ENCODE measurements at places on chromosomes 3 and 15.

GRCh38 chr15:38651328-38652038, 86.9 kb upstream of the RASGRP1 start:
- no peaks in the 10 kb centered on the region for H3K4me1 ChIP-seq
- DNase-seq: no peak
- no peaks in the 10 kb centered on the region for H3K36me3 ChIP-seq
- no peak overlapping the region for H3K4me3 ChIP-seq
- no peak overlapping the region for H3K27ac ChIP-seq
- peaks cover 66% of the 10 kb centered on the region for H3K27me3 ChIP-seq

GRCh38 chr3:184872200-184872599, 60.2 kb downstream of the VPS8 start:
- H3K4me3 ChIP-seq: no peak overlapping the region
- H3K36me3 ChIP-seq: peaks cover 11% of the 10 kb centered on the region
- DNase-seq: no peak
- H3K4me1 ChIP-seq: no peaks in the 10 kb centered on the region
- no peak overlapping the region for H3K27ac ChIP-seq
- no peaks in the 10 kb centered on the region for H3K27me3 ChIP-seq

- peaks cover 28% of the 10 kb centered on the region for H3K36me3 ChIP-seq
- no peak overlapping the region for H3K27ac ChIP-seq
- DNase-seq: no peak
- H3K27me3 ChIP-seq: no peaks in the 10 kb centered on the region
Observed at GRCh38 chr15:29743475-29743874, 78.8 kb downstream of the TJP1 start.

- H3K27ac ChIP-seq: no peak overlapping the region
- H3K36me3 ChIP-seq: no peaks in the 10 kb centered on the region
- no peak for DNase-seq
- H3K4me1 ChIP-seq: no peaks in the 10 kb centered on the region
- H3K4me3 ChIP-seq: no peak overlapping the region
Observed at GRCh38 chr3:141346007-141346406, 22.3 kb upstream of the ZBTB38 start.

DNA sequence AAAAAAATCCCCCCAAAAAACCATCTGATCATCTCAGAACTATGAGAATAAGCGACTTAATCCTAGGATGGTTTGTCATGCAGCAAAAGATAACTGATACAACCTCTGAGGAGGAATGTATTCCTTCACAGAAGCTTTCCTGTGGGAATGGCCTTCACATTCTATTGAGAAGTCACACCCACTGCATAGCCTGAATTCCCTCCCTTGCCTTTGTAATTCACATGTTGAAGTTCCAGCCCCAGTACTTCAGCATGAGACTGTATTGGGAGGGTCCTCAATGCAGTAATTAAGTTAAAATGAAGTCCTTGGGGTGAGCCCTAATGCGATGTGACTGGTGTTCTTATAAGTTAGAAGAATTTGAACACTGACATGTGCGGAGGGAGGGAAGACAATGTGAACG, 395.2 kb downstream of the TUSC7 start:
- no peaks in the 10 kb centered on the region for H3K36me3 ChIP-seq
- H3K4me1 ChIP-seq: no peaks in the 10 kb centered on the region
- H3K4me3 ChIP-seq: no peak overlapping the region
- DNase-seq: no peak
- H3K27ac ChIP-seq: no peak overlapping the region
- H3K27me3 ChIP-seq: 0 out of 2 replicates have a peak, but pooled peaks cover 3% of the 10 kb centered on the region

DNA sequence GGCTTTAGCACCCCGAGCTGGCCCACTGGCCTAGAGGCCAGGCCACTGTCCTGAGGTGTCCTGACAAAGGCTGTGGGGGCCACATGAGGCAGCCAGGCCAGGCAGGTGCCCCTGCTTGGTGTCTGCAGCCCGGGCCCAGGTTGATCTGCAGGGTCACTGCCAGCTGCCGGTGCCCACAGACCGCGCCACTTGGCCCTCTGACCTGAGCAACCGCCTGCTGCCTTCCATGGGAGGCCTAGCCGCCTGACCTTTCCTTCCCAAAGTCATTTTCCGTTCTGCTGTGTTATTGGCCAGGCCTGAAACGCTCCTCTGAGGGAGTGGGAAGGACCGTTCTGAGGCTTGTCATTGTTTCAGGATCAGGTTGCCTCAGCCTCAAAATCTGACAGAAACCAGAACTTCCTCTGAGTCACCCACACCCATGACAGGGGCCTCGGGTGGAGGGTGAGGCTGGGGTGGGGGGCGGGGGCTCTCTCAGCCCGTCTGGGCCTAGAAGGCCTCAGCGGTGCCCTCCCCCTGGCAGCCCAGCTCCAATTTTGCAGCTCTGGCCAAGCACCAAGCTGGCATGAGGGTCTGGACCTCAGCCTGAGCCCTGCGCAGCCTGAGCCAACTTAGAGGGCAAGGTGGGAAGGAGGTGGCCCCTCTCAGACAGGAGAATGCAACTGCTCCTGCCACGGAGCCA, 140.7 kb upstream of the MEF2A start:
- H3K36me3 ChIP-seq: no peaks in the 10 kb centered on the region
- no peaks in the 10 kb centered on the region for H3K27me3 ChIP-seq
- peaks cover 15% of the 10 kb centered on the region for H3K4me1 ChIP-seq
- peak overlapping the region; percentile 83 for H3K27ac ChIP-seq

- H3K27ac ChIP-seq: no peak overlapping the region
- no peak overlapping the region for H3K4me3 ChIP-seq
- no peaks in the 10 kb centered on the region for H3K27me3 ChIP-seq
Observed at GRCh38 chr15:85457392-85457968, 77.1 kb downstream of the AKAP13 start.

- no peak for DNase-seq
- no peaks in the 10 kb centered on the region for H3K36me3 ChIP-seq
- H3K4me1 ChIP-seq: no peaks in the 10 kb centered on the region
- H3K27ac ChIP-seq: no peak overlapping the region
- no peaks in the 10 kb centered on the region for H3K27me3 ChIP-seq
Observed at GRCh38 chr3:129929383-129929782, 35.9 kb upstream of the TMCC1 start.

DNA sequence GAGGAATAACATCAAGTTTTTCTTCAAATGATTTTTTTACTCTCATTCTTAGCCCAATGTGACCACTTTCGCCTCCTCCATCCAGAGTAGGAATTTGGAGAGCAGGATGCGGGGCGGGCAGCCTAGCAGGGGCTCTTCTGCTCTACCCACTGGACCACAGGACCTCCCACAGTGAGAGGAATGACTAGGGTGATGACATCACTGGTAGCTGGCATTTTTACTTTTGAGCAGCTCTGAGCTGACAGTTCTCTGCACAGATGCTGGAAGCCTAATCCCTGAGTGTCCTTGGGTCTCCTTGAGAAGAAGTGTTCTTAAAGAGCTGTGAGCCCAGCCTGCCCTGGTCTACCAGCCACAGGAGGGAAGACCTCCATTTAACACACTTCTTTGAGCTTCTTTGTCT, 1.4 kb upstream of the HCN4 start:
- no peak for DNase-seq
- peaks cover 71% of the 10 kb centered on the region for H3K27me3 ChIP-seq
- H3K27ac ChIP-seq: no peak overlapping the region
- H3K4me1 ChIP-seq: no peaks in the 10 kb centered on the region

GRCh38 chr3:43727930-43728329, 37.2 kb downstream of the ABHD5 start:
- DNase-seq: peak; percentile 16
- no peak overlapping the region for H3K27ac ChIP-seq
- H3K27me3 ChIP-seq: no peaks in the 10 kb centered on the region
- peaks cover 1% of the 10 kb centered on the region for H3K4me1 ChIP-seq

DNA sequence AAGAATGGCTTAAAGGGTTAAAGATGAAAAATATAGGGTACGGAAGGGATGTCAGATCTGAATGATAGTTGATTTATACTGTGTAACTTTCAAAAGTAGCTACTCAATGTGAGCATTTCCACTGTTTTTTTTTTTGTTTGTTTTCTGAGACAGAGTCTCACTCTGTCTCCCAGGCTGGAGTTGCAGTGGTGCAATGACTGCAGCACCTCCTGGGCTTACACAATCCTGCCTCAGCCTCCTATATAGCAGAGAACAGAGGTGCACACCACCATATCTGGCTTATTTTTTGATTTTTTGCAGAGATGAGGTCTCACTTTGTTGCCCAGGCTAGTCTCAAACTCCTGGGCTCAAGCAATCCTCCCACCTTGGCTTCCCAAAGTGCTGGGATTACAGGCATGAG, 9.9 kb upstream of the PXK start:
- no peak overlapping the region for H3K27ac ChIP-seq
- H3K36me3 ChIP-seq: peaks cover 12% of the 10 kb centered on the region
- H3K27me3 ChIP-seq: no peaks in the 10 kb centered on the region
- no peak for DNase-seq

DNA sequence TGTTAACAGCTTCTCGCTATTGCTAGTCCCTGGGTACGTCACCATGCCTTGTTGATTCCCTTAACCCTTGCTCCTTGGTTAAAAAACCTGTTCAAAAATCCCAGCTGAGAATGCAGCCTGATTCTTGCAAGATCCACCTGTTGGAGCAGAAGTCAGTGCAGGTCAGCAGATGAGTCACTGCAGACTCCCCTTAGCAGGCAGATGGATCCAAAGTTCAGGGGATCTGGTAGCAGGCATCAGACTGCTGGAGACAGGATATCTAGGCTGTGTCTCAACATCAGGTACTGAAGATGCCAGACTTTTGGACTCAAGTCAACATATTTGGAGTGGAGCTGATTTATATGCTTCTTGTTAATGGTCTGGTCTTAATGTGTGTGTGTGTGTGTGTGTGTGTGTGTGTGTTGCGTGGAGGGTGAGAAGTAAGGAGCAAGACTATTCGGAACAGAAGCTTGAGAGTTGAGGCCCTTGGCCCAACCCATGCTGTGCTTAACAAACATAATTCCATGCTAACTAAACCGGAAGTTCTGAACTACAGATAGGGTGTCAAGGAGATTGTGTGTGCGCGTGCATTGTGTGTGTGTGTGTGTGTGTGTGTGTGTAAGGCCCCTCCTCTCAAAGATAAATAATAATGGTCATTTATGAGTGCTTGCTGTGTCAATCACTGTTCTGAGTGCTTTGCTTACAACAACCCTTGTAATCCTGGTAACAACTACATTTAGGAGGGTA, 1.0 kb upstream of the C3orf52 start:
- peaks cover 33% of the 10 kb centered on the region for H3K4me1 ChIP-seq
- no peaks in the 10 kb centered on the region for H3K27me3 ChIP-seq
- no peaks in the 10 kb centered on the region for H3K36me3 ChIP-seq
- DNase-seq: peak; percentile 49
- H3K27ac ChIP-seq: no peak overlapping the region

DNA sequence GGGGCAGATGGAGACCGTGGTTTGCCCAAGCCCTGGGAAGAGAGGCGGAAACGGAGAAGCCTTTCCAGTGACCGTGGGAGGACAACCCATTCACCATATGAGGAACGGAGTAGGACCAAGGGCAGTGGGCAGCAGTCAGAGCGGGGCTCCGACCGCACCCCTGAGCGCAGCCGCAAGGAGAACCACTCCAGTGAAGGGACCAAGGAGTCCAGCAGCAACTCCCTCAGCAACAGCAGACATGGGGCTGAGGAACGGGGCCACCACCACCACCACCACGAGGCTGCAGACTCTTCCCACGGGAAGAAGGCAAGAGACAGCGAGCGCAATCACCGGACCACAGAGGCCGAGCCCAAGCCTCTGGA, 2.0 kb downstream of the RBM15B start:
- DNase-seq: no peak
- H3K4me1 ChIP-seq: peaks cover 30% of the 10 kb centered on the region
- peaks cover 71% of the 10 kb centered on the region for H3K36me3 ChIP-seq
- no peak overlapping the region for H3K27ac ChIP-seq
- no peaks in the 10 kb centered on the region for H3K27me3 ChIP-seq

GRCh38 chr3:149936812-149937230, 33.9 kb downstream of the PFN2 start:
- peak overlapping the region; percentile 37 for H3K4me3 ChIP-seq
- H3K27ac ChIP-seq: no peak overlapping the region
- peak; percentile 77 for DNase-seq
- peaks cover 16% of the 10 kb centered on the region for H3K36me3 ChIP-seq
- no peaks in the 10 kb centered on the region for H3K27me3 ChIP-seq

GRCh38 chr3:17747174-17747889, 4.9 kb upstream of the TBC1D5 start:
- no peak overlapping the region for H3K4me3 ChIP-seq
- no peaks in the 10 kb centered on the region for H3K36me3 ChIP-seq
- DNase-seq: no peak
- peaks cover 8% of the 10 kb centered on the region for H3K4me1 ChIP-seq
- H3K27ac ChIP-seq: no peak overlapping the region
- H3K27me3 ChIP-seq: no peaks in the 10 kb centered on the region

DNA sequence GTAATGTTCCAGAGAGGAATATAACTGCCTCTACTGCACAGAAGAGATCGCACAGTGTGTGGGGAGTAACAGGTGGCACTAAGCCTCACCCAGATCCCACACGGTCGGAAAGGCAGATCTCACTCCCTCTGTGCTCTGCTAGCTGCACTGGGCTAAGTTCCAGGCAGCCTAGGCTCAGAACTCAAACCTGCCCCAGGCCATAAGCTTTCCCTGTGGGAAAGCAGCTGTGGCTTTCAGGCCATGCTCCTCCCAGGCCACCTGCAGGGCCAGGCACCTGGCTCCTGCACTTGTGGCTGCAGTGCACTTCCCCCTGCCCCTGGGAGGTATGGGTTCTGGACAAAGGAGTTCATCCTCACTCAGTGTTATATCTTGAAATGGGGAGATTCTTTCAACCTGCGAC, 27.5 kb downstream of the PCCB start:
- H3K27me3 ChIP-seq: no peaks in the 10 kb centered on the region
- H3K4me1 ChIP-seq: no peaks in the 10 kb centered on the region
- H3K27ac ChIP-seq: no peak overlapping the region
- H3K36me3 ChIP-seq: peaks cover 25% of the 10 kb centered on the region
- no peak for DNase-seq

GRCh38 chr3:158279609-158280008, 169.7 kb downstream of the RSRC1 start:
- no peak for DNase-seq
- no peaks in the 10 kb centered on the region for H3K27me3 ChIP-seq
- H3K36me3 ChIP-seq: no peaks in the 10 kb centered on the region
- no peaks in the 10 kb centered on the region for H3K4me1 ChIP-seq

- peak overlapping the region; percentile 99 for H3K27ac ChIP-seq
- H3K36me3 ChIP-seq: peaks cover 22% of the 10 kb centered on the region
- H3K4me3 ChIP-seq: peak overlapping the region; percentile 100
- H3K4me1 ChIP-seq: peaks cover 56% of the 10 kb centered on the region
- DNase-seq: no peak
- H3K27me3 ChIP-seq: no peaks in the 10 kb centered on the region
Observed at GRCh38 chr15:34365091-34365825, 1.7 kb downstream of the LPCAT4 start.

DNA sequence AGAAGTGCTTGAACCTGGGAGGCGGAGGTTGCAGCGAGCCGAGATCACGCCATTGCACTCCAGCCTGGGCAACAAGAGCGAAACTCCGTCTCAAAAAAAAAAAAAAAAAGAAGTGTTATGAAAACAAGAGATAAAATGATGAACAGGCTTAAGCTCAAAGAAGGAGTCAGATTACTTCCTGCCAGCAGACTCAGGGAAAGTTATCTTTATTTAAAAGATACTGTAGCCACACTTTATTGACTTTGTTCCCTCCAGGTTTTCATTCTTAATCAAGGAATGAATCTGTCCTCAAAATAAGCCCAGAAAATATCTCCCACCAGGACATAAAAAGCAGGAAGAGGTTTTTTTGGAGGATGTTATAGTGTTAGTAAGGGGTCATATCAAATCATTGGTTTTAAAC, 176.5 kb upstream of the KCNMB2 start:
- no peaks in the 10 kb centered on the region for H3K36me3 ChIP-seq
- H3K4me1 ChIP-seq: no peaks in the 10 kb centered on the region
- DNase-seq: no peak
- H3K4me3 ChIP-seq: no peak overlapping the region
- no peaks in the 10 kb centered on the region for H3K27me3 ChIP-seq

All from PC-3 (cell line).